ENCODE measurements at places on chromosomes 16 and 17.

- no peak for DNase-seq
These were observed 269.1 kb downstream of the CDH13 start for GRCh38 chr16:82895843-82896242.

GRCh38 chr16:66366433-66367299, at the start of gene CDH5:
TSS of gene CDH5 (plus strand) at chr16:66366691. CDS start at chr16:66379338, 12,647 bp downstream.
- no peak for DNase-seq

DNA sequence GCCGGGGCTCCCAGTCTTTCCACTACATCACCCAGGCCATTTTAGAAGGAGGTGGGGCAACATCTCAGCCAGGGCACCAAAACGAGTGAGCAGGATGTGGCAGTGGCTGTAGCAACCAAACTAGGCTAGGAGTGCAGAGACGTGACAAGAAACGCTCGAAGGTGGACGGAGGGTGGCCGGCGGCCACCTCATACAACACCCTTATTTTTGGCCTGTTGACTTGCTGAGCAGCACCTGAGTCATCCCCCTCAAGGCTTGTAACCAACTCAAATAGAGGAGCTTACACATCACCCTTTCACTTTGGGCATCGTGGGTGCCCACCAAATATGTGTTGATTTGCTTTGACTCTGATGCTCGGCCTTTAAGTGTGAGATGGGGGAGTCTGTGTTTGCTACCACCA, 23.7 kb upstream of the SOX9 start:
- no peak for DNase-seq

DNA sequence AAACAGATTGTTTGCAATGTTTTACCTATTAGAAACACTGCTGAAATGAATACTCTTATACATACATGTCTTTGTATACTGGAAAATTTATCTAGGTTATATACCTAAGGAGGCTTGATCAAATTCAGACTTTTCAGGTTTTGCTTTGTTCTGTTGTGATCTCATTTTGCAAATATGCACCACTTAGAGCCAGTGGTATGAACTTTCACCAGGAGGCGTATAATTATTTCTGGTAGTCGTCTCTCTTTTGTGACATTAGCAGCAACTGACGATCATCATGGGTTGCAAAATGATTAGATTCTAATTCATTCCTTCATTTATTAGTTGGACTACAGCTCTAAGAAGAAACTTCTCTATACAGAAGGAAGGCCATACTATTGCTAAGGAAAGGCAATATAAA, 26.9 kb downstream of the AP1G1 start:
- DNase-seq = no peak

DNA sequence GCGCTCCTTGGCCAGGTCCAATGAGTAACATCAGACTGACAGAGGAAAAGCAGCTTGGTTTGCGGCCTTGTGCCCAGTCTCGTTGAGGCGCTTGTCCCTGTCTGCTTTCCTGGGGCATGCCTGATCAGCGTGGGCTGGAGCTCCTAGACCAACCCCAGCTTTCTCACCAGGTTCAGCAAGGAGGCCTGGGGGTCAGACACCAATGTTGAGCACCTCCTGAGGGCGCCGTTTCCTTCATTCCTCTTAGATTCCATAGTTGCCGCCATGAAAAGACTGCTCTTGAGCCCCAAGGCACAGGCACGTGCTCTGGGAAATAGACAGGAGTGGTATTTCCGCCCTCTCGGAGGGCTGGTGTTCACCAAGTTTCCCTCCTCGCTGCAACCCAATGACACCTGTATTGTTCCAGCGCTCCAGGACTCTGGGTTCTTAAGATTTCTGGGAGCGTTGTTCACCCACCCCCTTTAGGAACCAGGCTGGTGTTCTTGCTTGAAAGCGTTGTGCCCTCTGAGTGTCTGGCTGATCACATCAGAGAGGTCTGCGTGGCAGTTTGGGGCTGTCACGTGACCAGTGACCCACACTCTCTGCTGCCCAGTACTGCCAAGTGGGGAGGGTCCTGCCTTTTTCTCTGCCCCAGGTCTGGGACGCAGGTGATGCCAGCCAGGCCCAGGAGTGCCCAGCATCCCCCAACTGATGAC, 18.0 kb downstream of the KCTD2 start:
- no peak for DNase-seq

DNA sequence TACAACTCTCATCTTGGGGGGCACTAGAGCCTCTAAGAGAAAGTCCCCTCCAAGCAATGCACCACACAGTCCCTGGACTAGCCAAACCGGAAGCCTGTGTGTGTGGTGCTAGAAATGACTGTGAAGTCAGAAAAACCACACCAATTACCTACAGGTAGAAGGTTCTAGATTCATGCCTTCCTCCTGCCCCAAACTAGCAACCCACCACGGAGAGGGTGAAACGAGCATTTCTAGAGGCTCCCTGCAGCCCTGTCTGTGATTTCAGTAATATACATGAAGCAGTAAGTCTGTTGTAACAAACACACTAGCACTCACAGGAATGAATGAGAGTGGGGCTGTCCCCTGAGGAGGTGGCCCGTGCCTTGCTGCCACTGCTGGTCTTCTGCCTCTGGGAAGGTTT, 13.6 kb downstream of the ZFHX3 start:
- no peak for DNase-seq

DNA sequence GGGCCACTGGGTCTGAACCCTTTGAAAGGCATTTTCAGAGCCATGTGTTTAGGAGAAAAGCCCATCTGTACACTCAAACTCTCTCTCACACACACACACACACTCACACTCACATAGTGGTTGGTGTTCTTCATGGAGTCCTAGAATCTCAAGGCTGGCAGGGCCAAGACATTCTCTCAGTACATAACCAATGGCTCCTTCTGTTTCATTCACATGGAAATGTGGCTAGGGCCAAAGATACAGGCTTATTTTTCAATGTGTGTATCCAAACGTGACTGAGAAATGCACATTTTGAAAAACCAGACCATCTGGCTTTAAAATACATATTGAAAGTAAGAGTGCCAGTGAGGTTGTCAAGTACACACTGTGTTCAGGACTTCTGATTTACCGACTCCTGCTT, 59.0 kb upstream of the SALL1 start:
- no peak for DNase-seq

DNA sequence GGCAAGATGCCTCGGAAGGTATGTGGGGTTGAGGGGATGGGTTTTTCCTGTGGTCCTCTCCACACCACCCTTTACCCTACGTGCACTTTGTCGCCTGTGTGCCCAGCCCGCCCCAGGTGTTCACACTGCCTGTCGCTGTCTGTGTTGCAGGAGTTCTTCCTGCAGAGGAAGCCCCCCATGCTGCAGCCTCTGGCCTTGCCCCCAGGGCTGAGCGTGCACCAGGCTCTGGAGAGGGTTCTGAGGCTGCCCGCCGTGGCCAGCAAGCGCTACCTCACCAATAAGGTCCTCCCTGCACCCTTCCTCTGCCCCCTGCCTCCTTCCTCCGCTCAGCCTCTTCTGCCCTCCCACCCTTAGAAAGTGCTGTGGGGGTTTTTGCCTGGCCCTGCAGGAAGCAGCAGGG, 15.2 kb downstream of the PFAS start:
- DNase-seq = no peak

- DNase-seq = no peak
These were observed 25.5 kb downstream of the SNX20 start for GRCh38 chr16:50655558-50656055.

GRCh38 chr17:29573871-29574731, 5.6 kb downstream of the TP53I13 start:
- DNase-seq = no peak

DNA sequence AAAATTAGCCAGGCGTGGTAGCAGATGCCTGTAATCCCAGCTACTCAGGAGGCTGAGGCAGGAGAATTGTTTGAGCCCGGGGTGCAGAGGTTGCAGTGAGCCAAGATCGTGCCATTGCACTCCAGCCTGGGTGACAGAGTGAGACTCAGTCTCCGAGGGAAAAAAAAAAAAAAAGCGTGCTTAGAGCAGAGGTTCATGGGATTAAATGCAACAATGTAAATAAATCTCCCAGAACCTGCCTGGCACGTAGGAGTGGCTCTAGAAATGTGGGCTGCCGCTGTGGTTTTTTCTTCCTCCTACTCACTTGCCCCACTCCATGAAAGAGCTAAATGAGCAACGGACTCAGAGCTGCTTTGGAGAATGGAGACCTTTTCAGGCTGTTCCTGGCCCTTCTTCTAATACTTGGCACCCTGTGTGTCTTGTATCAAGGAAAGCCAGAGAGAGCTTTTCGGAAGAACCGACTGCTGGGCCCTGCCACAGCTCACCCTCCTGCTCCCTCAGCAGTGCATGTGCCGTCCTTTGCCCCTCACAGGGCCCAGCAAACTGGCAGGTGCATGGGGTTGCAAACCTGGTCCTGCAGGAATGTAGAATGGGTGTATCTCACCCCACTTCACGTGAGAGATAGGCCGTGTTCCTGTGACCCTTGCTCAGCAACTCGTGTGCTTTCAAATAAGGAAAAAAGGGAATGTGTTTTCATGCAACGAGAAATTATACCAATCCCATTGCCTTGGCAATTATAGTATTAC, 52.0 kb downstream of the LDHD start:
- DNase-seq = no peak

DNA sequence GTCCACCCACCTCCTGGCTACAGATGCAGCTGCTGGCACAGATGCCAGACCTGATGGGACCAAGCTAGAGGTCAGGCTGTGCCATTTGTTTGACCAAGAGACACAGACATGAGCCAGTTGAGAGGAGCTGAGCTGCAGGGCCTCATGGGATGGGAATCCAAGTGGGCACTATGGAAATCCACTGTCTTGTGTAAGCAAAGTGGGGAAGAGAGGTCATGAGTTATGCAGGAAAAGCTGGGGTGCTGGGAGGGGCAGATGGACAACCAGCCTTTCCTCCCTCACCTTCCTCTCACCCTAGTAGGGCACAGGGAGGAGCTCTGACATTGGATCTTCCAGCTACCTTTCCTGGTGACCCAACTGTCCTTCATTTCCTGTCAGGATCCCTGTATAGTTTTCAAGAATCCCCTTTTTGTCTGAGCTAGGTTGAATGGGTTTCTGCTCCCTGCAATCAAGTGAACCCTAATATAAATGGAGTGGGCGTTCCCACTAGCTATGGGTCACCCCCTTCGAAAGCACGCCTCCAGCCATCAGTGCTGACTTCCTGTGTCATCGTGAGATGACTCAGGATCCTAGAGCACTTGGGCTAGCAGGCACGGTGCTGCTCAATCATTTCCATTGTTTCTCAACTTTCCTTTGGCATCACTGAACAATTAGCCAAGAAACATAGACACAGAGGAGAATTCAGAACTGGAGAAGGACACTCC, 13.6 kb downstream of the ATPAF2 start:
- DNase-seq = no peak

GRCh38 chr16:76222853-76223252, 54.3 kb upstream of the CNTNAP4 start:
- no peak for DNase-seq

- no peak for DNase-seq
These were observed 54.1 kb upstream of the CREBBP start for GRCh38 chr16:3934491-3935181.

DNA sequence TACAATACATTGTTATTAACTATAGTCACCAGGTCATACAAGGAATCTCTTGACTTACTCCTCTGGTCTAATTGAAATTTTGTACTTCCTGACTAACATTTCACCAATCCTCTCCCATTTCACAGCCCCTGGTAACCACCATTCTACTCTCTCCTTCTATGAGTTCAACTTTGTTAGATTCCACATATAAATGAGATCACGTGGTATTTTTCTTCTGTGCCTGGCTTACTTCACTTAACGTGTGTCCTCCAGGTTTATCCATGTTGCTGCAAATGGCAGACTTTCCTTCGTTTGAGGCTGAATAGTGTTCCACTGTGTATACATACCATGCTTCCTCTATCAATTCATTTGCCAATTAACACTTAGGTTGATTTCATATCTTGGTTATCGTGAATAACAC, 128.5 kb downstream of the CHD9NB start:
- DNase-seq = no peak

- DNase-seq = no peak
These were observed 147.9 kb upstream of the CHMP6 start for GRCh38 chr17:80843741-80844156.

DNA sequence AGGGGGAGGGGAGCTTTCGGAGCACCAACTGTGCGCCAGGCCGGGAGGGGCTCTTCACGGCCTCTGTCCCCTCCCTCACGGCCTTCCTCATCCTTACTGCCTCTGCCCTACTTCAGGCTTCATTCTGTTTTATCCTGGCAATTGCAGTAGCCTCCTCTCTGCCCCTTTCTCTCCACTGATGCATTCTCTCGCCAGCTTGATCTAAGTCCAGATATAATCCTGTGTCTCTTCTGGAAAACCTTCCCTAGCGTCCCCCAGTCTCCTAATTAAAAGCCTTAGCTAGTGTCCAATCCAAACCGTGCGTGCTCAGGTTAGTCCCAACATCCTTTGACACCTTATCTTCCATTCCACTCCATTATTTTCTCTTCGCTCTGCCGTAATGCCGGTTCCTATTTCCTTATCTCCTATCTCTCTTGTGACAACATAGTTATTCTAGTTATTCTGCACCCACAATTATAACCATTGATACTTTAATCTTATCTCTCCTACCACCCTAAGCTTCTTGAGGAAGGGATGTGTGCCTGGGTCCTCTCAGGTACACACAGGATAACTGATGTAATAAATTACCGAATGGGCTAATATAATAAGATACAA, 869 bp downstream of the ZNF48 start:
- DNase-seq = no peak

- no peak for DNase-seq
These were observed 22.4 kb downstream of the MIS12 start for GRCh38 chr17:5508810-5509209.

DNA sequence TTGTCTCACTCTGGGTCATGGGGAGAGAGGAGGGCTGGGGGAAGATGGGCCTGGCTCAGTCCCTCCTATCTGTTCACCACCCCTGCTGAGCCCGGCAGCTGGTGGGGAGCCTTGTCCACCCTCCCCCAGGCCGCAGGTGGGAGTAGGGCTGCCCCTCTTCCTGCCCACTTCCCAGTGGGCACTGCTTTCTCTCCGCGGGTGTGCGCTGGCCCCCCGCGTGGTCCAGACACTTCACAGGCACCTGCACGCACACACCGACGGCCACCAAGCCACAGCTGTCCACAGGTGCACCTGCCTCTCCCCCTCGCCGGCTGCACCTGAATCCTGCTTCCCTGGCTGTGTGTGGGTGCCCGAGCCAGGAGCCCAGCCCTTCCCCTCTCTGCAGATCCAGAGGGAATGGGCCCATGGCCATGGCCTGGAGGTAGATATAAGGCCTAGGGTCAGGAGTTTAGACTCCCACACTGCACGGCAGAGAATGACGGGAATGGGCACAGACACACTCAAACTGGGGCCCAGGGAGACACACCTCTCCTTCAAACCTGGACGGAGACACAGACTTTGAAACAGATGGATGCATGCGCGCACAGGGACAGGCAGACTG, 2.0 kb downstream of the NHERF2 start:
- DNase-seq = no peak

DNA sequence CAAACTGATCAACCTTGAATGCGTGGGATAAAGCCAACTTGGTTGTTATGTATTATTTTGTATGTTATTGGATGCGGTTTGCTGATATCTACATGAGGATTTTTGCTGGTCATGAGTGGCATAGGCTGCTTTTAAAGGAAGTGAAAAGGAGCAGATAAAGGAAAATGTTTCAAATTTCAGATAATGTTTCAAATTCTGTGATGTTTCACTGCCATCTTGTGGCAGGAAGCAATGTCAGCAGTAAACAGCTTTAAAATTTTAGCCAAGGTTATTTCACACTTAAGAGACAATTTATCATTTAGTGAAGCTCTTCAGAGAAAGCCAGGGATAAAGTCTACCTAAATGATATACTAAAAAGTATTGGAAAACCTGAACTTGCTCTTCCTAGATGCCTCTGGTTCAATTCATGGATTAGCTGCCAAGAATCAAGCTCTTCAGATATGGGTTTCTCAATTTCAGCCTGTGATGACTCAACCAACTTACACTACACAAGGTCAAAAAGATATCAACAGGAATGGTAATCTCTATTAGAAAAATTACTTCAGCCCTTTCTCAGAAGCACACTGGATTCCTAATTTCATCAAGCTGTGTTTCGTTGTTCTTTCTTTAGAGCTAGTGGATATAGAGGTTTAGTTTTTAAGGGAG, 136.0 kb upstream of the C17orf78 start:
- DNase-seq = no peak
